Smooth muscle cell of the brain vasculature (primary cell): ENCODE measurements at places on chromosomes 2 and 18.

DNA sequence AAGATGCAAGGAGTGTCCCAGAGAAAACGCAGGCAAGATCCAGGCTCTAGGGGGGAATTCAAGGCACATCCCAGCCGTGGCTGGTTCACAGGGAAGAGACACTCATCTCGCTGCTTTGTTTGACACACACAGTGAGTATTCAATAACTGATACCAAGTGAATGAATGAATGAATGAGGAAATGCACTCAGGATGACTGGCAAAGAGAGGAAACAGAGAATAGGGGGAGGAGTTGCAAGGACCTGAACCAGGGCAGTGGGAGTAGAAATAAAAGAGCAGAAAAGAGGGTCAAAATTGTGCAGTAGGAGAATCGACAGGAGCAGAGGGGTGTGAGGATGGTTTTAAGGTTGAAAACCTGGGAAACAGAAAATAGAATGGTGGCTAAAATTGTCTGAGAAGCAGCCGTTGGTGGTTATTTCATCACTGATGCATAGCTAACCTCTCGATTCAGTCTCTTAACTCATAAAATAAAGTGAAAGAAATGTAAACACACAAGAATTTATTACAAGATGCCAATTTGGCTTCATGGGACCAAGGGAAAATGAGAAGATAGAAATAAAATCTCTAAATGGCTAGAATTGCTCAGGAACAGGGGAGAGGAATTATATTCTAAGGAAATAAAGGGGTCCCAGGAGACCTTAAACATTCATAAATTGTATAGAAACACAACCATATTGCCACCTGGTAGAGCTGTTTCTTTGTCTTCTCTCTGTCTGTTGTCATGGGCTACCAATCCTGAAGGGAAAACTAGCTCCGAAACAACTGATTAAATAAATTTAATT is 63.9 kb upstream of the PHLPP1 start:
- DNase-seq = no peak

- DNase-seq = no peak
These were observed 55.0 kb downstream of the APOB start for GRCh38 chr2:20988905-20989304.

- no peak for DNase-seq
These were observed 1.6 kb downstream of the NBAS start for GRCh38 chr2:15559379-15560139.

DNA sequence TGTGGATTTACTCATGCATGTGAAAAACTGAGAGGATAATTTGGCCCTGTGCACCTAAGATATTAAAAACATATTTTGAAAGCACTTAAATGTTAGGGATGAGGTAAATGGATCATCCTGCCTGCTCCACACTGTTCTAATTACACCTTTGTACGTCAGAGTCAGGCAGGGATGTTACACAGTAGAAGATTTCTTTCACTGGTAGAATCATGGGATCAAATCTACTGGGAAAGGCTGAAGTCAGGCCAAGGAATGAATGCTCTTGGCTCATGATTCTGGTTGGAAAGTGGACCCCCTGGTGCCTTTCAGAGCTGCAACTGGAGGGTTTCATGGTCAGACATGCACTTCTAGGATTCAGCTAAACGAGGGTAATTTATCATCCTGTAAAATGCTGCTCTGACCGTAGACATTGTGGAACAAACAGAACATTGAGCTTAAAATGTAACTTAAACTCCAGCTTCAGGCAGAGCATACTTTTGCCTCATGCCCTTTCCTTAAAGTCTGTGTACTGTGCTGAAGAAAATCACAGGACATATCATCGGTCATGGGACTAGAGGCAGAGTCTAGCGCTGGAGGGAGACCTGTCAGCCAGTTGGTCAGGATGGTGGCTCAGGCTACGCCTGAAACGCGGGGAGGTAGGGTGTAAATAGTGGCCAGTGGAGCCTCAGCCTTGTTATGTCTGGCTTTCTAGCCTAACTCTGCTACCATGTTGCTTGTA is 4.9 kb downstream of the KCNE4 start:
- no peak for DNase-seq

DNA sequence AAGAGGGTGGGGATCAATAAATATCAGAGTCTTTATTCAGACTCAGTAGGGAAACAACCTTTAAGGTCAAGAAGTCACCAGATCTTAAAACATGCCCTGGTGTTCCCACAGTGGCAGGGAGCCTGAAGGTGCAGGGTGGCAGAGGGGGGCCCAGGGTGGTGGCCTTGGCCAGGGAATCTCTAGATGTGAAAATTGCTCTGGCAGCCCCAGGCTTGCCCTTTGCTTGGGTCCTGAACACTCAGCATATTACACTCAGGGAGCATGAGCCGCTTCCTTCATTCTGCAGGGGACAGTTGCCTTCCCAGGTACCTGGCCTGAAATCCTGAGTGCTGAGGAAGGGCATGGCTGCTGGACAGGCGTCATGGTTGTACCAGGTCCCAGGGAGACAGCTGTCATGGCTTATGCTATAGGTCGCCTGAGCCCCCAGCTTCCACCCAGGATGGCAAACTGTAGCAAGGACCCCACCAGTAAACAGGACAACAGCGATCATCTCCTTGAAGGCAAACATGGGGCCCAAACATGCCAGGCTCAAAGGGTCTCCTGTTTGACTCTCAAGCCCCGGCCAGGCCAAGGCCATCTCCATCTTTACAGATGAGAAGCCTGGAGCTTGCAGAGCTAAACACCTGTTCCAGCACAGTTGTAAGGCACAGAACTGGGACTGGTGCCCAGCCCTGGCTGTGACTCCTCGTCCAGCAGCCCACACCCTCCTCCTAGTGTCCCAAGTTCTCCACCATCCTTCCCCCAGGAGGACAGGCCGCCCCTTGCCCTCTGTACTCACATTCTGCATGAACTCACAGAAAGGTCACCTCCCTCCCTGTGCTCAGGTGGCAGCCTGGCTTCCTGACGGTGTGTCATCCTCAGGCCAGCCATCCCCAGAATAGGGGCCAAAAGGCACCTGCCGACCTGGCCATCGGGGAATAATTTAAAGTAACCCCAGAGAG is 14.6 kb downstream of the ABCG8 start:
- no peak for DNase-seq

- DNase-seq = no peak
These were observed 33.3 kb downstream of the TMEM37 start for GRCh38 chr2:119464981-119465380.

- no peak for DNase-seq
These were observed 144.0 kb downstream of the LDLRAD4 start for GRCh38 chr18:13362607-13363006.
